ENCODE measurements at places on chromosomes 3 and 15.

DNA sequence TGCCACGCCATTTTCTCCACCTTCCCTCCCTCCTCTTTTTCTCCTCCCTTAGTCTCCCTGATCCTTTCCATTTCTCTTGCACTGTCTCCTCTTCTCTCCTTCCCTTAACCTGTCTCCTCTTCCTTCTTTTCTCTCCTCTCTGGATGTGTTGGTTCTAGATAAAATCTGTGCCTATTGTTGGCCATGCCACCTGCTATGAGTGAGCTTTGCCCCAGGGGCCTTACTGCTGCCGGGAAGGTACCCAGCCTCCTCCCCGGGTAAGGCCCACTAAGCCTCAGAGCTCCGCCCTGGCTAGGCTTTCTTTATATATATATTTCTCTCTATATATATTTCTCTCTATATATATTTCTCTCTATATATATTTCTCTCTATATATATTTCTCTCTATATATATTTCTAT is 14.7 kb downstream of the GPD1L start:
- H3K36me3 ChIP-seq: no peaks in the 10 kb centered on the region
- H3K27ac ChIP-seq: no peak overlapping the region
- DNase-seq: no peak
- H3K4me3 ChIP-seq: no peak overlapping the region
- H3K27me3 ChIP-seq: no peaks in the 10 kb centered on the region
- peaks cover 3% of the 10 kb centered on the region for H3K4me1 ChIP-seq

DNA sequence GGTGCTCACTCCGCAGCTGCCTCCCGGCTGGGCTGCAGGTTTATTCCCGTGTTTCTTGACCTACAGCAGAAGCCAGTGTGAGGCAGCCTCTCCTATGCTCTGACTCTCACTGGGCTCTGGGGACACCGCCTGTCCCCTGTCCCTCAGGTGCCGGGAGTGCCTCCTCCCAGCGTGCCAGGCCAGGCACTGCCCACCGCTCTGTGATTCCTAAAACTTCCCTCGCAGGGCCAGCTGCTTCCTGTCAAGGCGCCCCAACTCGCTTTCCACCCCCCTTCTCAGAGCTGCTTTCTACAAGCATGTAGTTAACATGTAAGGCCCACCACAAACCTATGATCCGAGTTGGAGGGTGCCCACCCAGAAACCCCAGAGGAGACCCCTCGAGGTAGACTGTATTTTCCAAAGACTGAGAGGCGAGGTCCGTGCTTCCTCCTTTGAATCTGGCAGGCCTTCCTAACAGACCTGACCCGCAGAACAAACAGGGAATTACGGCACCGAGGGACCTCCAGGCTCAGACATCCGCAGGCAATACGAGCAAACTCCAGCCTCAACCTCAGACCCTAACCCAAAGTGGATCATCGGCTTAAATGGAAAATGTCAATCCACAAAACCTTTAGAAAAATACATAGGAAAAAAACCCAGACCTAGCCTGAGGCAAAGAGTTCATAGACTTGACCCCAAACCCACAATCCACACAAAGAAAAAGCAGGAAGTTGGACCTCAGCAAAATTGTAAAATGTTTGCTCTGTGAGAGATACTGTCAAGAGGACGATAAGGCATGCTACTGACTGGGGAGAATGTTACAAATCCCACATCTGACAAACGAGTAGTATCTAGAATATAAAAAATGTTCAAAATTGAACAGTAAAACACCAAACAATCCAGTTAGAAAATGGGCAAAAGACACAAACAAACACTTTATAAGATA is 121.3 kb upstream of the IQSEC1 start:
- H3K4me3 ChIP-seq: no peak overlapping the region
- H3K27me3 ChIP-seq: no peaks in the 10 kb centered on the region
- H3K36me3 ChIP-seq: no peaks in the 10 kb centered on the region
- DNase-seq: no peak

- H3K36me3 ChIP-seq: no peaks in the 10 kb centered on the region
- H3K27ac ChIP-seq: no peak overlapping the region
- H3K4me1 ChIP-seq: no peaks in the 10 kb centered on the region
- no peak for DNase-seq
These were observed 731.1 kb downstream of the EDEM1 start for GRCh38 chr3:5918626-5919025.

- no peaks in the 10 kb centered on the region for H3K27me3 ChIP-seq
- no peaks in the 10 kb centered on the region for H3K36me3 ChIP-seq
- H3K4me1 ChIP-seq: peaks cover 6% of the 10 kb centered on the region
- H3K4me3 ChIP-seq: no peak overlapping the region
- DNase-seq: no peak
These were observed 107.9 kb downstream of the FMN1 start for GRCh38 chr15:33086500-33087121.

All from H9 (cell line).